ENCODE measurements at places on chromosomes 13 and 19.

- DNase-seq, result no peak
Measured at GRCh38 chr13:75013818-75014217, 468.2 kb downstream of the TBC1D4 start.

DNA sequence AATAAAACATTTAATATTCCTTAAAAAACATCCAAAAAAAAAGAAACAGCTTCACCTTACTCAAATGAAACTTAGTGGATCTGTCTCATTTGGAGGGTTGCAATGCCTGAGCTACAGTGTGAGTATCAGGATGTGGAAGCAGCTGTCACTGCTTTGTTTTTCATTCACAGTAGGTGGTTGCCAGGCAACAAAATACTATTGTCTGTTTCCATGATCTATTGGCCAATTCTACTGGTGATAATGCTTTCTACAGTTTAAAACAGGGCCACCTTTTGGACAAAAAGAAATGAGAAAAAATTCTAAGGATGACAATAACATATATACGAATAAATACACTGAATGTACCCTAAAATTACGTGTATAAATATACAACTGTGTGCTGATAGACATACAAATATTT lies 3.0 kb downstream of the ENOX1 start:
- DNase-seq, result peak; percentile 65

- no peak for DNase-seq
Measured at GRCh38 chr13:51687947-51688714, 103.9 kb downstream of the WDFY2 start.

- DNase-seq, result no peak
Measured at GRCh38 chr19:43548706-43549105, 15.7 kb downstream of the ZNF575 start.

- no peak for DNase-seq
Measured at GRCh38 chr13:31209841-31210210, 10.1 kb downstream of the B3GLCT start.
